Stimulated activated CD8-positive, alpha-beta memory T cell treated with anti-CD3 and anti-CD28 coated beads, Interleukin-4, amount 100 ng/mL, for 1 hour (primary cell): ENCODE measurements at places on chromosomes 6 and 20.

DNA sequence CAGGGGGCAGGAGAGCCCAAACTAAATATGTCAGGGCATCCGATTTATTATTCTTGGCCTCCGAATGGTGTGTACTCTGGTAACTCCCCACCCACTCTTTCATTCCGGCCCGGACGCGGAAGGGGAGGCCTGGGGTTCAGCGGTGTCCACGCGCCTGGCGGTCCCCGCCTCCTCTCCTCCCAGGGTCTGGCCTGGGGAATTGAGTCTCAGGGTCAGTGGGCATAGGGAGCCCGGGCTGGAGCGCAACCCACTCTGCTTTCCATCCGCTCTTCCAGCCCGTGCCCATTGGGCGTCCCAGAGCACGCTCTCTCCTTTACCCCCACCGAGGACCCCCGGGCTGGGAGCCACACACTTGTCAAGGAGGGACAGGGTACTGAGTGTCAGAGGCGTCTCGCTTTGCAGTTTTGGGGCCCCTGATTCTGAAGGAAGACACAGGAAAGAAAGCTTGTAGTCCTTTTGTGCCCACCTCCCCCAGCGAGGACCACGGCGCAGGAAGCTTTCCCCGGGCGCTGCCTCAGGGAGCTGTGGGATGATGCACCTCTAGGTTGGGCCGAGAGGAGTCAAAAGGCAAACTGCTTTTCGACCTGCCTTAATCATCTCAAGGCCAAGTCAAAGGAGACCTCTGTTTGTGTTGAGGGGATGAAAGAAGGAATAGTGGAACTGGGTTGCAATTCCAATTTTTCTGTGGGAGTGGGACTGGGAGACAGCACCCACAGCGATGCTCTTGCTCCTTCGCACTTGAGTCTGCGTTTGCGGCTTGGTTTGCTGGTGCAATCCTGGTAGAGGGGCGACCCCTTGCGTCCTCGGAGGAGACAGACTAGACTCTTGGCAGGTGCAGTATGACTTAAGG is 2.5 kb downstream of the RSPO3 start:
- no peak for DNase-seq

GRCh38 chr6:13411484-13411883 is 75.9 kb downstream of the GFOD1 start:
- DNase-seq = no peak

- no peak for DNase-seq
Measured at GRCh38 chr20:10877342-10877741, 203.5 kb upstream of the JAG1 start.

DNA sequence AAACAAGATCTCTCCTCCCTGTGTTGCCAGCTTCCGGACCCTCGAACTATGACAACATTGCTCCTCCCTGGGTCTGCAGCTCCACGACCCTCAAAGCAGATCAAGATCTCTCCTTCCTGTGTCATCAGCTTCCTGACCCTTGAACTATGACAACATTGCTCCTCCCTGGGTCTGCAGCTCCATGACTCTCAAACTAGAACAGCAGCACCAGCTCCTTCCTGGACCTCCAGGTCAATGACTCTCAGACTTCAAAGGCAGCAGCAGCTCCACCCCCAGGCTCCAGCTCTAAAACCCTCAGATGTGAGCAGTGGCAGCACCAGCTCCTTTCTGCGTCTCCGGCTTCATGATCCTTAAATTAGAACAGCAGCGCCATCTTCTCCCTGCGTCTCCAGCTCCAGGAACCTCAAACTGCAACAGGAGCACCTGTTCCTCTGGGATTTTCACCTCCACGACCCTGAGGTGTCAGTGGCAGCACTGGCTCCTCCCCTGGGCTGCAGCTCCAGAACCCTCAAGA is 341.0 kb upstream of the SULF2 start:
- DNase-seq = no peak

- DNase-seq = no peak
Measured at GRCh38 chr20:11654766-11655165, 262.9 kb upstream of the BTBD3 start.

DNA sequence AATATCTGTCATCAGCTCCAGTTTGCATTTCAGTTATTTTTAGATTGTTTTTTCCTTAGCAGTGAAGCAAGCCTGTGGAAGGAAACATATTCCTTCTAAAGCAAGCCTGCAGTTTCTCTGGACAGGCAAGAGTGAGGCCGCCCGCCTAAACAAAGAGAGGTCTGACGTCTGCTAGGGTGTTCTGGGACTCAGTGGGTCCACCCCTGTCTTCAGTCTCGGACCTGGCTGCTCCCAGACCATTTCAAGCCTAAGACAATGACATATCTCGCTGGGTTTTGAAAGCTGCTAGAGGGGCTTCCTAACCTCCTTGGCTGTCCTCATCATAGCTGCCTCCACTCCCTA is 36.8 kb upstream of the RNF24 start:
- DNase-seq = no peak

DNA sequence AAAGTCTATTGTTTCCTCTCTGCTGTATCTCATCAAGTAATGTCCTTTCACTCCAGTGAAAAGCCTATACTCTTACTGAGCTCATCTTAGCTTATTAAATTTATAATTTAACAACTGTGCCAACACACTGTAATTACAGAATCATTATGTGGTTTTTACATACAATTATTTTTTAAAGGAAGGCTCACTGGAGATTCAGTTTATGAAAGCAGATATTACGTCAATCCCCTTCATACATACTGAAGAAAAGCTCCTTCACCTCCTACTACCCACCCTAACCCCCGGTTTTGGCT is 28.1 kb downstream of the ARHGAP18 start:
- no peak for DNase-seq

- no peak for DNase-seq
Measured at GRCh38 chr20:13119583-13119982, 101.5 kb upstream of the ISM1 start.

GRCh38 chr20:60877071-60877857 is 374.8 kb upstream of the CDH4 start:
- DNase-seq = no peak

DNA sequence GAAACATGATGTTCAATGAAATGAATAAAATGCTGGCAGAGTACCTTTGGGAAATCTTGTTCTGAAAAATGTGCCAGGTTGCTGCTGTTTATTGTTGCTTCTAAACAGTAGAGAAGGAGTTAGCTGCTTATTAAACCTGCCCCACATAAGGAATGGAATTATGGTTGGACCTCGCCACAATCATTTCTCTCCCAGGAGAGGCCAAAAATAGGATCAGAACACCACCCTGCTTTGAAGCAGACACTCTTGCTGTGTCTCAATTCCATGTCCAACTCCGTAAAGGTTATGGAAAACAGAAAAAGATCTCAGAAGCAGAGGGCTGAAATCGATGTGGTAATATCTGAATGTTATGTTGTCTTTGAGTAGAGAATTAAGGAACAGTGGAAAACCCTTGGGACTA is 27.9 kb downstream of the AFG1L start:
- no peak for DNase-seq

DNA sequence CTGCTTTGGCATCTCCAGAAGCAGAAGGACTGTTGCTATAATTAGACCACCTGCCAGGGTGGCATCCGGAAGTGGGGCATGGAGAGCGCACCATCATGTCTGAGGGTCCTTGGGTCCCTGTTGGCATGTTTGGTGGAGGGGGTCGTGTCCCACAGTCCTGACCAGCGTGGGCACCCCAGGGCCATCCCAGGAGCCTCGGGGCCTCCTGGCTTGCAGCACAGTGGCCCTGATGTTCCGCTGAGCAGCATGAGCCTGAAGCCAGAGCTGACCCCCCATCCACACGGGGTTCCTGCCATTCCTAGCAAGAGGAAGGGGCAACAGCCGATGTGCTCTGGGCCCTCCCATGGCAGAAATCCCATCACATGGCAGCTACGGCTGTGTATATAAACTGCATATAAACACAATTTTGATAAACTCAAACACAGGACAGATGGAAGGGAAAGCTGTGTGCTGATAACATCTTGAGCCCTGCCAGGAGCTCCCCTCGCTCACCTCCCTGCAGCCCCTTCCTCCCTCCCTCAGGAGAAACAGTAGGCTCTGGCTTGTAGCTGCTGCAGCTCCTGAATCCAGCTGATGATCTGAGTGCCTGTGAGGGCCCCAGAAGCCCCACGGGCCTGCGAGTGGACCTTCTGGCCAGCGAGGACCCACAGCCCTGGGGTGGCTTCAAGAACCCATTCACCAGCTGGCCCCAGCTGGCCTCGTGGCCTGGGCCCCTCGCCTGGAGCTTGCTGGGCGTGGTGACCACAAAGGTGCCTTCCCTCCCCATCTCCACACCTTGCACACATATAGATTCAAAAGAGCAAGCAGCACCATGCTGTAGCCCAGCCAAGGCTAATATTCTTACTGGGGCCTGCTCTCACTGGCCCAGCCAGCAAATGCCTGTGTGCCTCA is 321.6 kb downstream of the CDH4 start:
- no peak for DNase-seq

- DNase-seq = no peak
Measured at GRCh38 chr6:167236239-167236571, 54.9 kb upstream of the UNC93A start.
